ENCODE measurements at places on chromosomes 11 and 22.

- DNase-seq = peak; percentile 83
Observed at GRCh38 chr11:45921561-45922424, 663 bp upstream of the LARGE2 start.

DNA sequence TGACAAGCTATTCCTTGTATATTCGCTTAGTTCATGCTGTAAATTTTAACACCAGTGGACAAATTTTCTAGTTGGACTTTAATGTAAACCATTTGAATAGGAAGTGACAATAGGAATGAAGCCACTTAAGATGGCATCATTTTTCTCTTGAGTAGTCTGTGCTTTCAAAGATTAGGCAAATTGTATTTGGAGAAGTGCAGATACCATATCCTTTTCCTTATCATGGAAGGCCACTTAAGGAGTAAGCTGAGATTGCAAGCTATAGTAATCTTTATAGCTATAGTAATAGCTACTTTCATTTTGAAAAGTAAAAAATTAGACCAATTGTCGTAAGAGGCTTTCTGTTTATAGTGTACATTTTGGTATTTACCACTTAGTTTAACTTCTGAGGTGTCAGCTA lies 12.8 kb downstream of the CAPRIN1 start:
- DNase-seq = no peak

DNA sequence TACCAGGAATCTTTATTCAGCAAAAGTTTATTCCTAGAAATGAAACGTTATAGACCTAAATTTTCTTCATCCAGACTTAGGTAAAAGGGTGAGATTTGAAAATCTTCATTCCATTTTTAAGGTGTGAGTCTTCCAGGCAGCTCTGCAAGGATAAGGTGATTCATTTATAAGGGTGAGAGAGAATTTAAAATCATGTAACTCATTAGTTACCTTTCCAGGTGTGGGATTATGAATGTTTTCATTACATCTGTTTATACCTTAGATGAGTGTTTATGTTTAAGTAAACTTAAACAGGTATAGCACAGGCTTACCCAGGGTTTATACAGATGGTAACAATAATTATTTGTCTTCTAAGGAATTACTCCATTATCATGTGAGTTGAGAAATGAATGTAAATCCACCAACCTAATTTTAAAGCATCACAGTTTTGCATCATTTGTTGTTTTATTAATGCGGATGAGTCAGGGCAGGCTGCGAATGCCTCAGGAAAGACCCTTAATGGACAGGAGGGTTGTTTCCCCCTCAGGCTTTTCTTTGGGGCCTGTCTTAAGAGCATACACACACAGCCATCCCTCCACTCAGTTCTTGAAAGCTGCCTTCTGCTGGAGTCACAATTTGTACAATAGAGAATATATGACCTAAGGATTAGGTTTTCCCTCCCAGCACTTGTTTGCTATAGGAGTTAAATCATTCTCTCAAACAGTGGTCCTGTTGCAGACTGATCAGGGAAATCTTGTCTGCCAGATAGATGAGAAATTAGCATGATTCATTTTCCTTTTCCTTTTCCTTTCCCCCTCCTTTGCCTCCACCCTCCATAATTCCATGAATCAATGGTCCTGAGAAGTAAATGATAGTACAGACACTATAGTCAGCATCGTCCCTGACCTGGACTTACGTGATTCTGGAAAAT lies 3.0 kb downstream of the PRSS23 start:
- no peak for DNase-seq

DNA sequence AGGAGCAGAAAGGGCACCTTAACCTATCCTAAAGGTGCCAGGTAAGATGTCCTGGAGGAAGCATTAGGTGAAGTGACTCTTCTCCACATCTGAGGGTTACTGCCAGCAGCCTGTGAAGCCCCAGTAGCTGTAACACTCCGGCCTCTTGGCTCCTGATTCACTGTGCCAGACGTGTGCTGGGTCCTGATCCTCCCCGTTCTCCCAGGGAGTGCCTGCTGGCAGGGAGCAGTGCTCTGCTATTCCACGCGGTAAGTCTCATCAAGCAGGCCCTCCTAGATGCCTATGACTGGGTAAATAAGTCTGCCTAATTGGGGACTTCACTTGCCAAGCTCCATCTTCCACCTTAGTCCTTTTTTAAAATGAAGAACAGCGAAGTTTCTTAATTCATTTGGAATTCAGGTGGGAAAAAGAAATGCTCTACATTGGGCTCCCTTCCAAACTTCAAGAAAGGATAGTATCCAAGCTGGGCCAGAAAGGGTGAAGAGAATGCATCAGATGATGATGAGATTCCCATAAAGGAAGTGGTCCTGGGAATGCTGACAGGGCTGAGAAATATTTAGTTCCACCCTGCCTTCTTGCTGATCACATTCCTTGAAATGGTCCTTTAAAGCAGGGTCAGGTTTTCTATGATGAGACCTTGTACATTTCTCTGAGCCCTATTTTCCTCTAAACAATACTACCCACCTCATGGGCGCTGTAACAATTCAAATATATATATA lies 188.0 kb downstream of the MAML2 start:
- DNase-seq = no peak

DNA sequence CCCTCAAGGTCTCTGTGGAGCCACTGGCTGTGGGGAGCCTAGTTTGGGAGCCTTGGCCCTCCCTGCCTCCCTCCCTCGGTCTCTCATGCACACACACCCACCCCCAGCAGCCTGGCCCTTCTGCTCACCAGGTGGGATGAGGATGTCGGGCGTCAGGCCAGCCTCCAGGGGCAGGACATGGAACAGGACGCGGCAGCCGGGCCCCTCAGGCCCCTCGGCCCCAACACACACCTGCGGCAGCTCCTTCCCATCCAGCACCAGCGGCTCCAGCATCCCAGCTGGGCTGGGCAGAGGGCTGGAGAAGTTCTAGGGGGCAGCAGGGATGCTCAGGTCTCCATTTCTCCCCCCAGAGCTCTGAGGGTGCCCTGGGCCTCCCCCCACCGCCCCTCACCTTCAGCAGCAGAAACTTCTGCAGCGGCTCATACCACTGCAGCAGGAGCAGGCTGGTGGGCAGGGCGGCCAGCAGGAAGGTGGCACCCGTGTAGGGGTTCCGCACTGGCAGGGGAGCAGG lies 11.2 kb downstream of the MAP4K2 start:
- DNase-seq = no peak

DNA sequence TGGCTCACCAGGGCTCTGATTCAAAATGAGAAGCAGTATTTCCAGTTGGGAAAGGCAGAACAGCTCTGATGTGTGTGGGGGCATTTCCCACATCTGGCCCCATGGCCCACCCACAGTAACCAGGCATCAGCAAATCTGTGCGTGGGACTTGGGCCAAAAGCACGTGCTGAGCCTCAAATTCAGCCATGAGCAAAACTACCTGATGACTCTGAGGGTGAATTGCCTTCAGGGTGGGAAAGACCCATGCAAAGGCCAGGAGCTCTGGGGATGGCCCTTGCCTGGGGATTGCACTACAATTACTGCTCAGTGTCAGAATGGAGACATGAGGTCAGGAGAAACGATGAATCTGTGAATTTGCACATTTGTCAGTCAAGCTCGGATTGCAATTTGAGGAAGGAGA lies 20.9 kb downstream of the TP53AIP1 start:
- no peak for DNase-seq

DNA sequence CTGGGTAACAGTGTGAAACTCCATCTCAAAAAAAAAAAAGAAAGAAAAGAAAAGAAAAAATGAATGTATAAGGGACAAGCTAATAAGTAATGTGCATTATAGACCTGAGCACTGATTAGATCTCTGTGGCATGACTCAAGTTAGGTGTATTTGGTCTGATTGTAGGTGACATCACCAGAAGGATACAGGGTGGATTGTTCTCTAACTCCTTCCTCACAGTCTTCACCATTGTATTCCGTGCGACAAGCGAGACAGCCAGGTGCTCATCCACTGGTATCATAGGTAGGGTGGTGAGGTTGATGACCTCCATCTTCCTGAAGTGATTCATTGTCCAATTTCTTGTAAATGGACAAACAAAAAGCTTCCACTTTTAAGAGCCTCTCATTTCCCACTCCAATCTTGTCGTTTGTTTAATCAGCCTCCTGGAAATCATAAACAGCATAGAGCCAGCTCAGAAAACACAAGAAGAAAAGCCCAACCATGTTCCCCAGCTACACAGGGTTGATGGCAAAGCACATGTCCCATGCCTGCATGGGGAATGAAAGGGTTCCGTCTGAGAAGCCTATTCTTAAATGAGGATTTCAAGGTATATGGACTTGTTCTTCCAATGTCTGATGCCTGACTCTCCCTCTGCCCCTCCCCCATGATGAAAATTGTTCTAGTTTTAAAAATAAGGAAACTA lies 6.2 kb downstream of the FAM227A start:
- DNase-seq = no peak

GRCh38 chr11:73218106-73218829 lies at the start of gene P2RY2:
Gene P2RY2 (plus strand): TSS chr11:73218281. CDS start chr11:73234160, 15,879 bp downstream.
- peak; percentile 88 for DNase-seq

DNA sequence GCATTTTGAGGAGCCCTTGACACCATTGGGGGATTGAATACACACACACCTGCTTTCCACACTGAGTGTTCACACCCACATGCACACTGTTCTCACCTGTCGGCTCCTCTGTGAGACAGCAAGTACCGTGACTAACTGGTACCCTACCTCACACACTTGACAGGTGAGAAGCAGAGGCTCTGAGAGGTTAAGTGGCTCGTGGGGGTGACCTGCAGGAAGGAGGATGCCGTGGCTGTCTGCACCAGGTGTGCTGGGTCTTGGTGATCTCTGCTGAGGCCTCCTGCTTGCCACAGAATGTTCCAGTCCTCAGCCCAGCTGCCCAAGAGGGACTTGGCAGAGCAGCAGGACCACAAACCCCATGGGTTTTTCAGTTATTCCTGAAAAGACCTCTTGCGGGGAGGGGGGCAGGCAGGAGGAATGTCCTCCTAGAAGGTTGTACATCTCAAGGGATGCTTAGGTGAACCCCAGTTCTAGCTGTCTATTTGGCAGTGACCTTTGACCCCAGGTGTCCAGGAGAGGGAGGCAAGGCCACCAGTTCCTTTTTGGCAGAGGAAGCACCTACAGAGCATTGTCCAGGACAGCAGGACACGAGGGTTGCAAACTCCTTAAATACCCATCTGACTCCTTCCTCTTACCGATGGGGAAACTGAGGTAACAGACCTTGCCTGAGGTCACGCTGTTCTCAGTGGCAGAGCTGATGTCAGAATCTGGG lies 66.0 kb downstream of the SHISAL1 start:
- peak; percentile 47 for DNase-seq

GRCh38 chr11:45745065-45745811 lies 59.7 kb upstream of the SLC35C1 start:
- no peak for DNase-seq

DNA sequence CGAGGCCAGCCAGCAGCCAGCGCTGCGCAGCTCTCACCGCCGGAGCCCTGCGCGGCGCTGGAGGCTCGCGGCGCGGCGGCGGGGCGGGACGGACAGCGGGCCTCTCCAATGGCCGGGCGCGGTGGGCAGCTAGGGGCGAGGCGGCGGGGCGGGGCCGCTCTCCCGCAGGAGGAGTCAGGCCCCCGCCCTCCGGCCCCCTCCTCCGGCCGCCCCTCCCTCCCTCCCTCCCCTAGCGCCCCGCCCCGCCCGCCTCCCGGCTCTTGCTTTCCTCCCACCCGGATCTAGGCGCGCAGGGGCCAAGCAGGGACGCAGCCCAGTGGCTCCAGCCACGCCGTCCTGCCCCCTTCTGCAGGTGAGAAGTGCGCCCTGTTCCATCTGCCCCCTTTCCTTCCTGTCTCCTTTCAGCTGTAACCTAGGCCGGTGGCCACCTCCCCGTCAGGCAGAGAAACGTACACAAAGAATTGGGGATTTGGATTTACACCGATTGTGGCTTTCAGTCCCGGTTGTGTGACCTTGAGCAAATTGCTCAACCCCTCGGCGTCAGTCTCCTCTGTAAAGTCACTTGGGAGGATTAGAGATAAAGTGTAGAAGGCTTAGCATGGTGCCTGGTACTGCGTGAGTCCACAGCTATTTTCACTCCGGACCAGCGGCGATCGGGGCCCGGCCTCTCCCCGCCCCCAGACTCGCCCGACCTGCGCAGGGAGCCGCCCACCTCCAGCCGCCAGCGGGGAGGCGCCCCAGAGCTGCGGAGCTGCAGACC lies at the start of gene FZD4:
Gene FZD4 (minus strand): TSS at position 35 of the 760 bp plus-strand sequence. CDS start 310 bp downstream, outside the sequence.
- DNase-seq = peak; percentile 89

- no peak for DNase-seq
Observed at GRCh38 chr22:25903294-25903693, 161.3 kb downstream of the MYO18B start.
